ENCODE measurements at places on chromosomes 13 and 19.

DNA sequence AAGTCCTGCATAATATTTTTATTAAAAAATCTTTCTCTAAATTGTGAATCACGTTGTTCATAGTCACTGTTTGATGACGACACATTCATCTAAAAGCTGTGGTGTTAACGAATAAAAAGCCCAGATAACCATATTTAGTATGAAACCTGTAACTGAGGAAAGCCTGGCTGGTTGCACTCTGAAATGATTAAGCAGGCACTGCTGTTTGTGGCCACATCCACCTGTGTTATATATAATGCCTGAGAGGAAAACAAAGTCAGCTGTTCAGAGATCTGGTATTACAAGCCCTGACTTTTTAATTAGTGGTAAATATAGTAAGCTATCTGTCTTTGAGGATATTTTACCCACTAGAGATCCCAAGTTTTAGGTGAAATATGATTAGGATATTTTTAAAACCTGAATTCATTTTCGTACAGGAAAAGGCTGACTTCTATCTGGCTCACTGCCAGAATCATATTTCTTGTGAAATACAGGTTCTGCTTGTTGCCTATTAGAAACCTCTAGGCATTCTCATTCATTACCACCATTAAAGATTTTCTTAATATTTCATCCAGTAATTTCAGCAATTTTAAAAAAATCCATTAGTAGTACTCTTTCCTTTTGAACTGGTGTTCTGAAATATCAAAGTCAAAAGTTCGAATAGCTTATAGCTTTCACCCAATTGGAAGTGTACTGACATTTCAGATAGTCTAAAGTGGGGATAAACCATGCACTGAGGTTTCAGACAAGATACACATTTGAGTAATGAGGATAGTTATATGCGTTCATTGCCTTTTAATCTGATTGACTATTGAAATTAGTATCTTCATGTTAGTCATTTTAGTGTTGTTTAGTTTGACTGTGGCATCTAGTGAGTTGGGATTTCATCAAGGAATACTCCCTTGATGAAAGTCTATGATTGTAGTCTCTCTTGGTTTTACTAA, 79.7 kb downstream of the LMO7 start:
- DNase-seq, result no peak

- no peak for DNase-seq
These were observed 3.9 kb upstream of the PCDH17 start for GRCh38 chr13:57627663-57628062.

- DNase-seq, result no peak
These were observed 16.9 kb upstream of the ZNF254 start for GRCh38 chr19:24069905-24070657.

DNA sequence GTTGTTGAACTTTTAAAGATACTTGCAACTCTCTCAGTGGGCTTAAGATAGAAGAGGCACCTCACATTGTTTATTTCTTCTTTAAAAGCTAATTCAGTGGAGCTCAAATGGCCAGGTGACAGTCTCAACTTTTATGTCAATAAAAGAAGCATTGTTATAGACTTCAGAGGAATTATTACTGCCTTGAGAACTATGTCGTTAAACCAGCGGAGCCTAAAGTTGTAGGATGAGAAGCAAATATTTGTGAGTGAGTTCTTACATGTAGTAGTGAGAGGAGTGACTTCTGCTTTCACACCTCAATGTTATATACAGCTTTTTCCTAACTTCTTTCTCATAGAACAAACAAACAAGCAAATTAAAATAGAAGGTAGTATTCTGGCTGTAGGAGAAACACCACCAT, 31.2 kb upstream of the DGKH start:
- no peak for DNase-seq

GRCh38 chr13:26697069-26697955, 63.3 kb downstream of the GPR12 start:
- no peak for DNase-seq

GRCh38 chr13:51221674-51222036, 543 bp upstream of the FAM124A start:
- no peak for DNase-seq

GRCh38 chr19:39449116-39449797, 3.9 kb downstream of the SUPT5H start:
- no peak for DNase-seq

- DNase-seq, result no peak
These were observed 152.4 kb upstream of the TSHZ3 start for GRCh38 chr19:31501427-31502195.

GRCh38 chr19:12801466-12802266, at the start of the genes PRDX2 and THSD8:
Gene PRDX2 (minus strand): TSS chr19:12801800. CDS start chr19:12801261, 539 bp downstream.
Gene THSD8 (plus strand): TSS chr19:12802069. CDS start chr19:12802072, 3 bp downstream.
- no peak for DNase-seq

DNA sequence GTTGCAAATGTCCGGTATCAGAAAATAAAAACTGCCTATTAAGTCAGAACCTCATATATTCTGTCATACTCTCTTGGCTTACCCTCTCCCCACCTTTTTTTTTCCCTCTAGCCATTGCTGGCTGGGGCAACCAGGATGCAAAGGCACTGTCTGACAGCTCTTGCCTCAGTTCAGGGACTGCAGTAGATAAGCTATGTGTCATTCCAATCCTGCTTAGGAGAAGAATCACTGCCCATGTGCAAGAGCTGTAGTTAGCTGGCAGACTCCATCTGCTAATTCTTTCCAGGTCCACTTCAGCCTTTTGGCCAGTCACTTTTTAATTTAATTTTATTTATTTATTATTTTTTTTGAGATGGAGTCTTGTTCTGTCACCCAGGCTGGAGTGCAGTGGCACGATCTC, 895.6 kb upstream of the SLC10A2 start:
- no peak for DNase-seq

- no peak for DNase-seq
These were observed 116.9 kb downstream of the KCTD12 start for GRCh38 chr13:76769271-76769791.

DNA sequence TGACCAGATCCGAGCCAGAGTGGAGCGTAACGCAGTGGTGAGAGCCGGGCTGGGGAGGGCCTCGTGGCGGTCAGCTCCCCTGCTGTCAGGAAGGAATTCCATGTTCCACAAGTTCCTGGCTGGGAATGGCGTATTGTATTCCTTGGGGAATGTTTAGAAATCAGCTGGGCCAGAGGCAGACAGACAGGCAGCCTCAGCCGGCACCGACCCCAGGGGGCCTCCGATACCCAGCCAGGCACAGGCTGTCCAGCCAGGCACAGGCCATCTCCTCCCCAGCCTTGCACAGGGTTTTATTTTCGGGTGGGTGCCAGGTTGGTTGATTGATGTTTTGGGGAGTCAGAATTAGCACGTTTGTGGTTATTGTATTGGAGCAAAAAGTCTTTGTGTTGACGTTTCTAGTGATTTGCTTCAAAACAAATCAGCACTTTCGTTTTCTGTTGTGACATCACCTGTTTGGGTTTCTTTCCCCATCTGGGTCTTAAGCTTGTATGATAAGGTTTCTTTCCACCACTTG, 126.6 kb upstream of the MCF2L start:
- peak; percentile 28 for DNase-seq

- DNase-seq, result no peak
These were observed 185.3 kb upstream of the ARGLU1 start for GRCh38 chr13:106753251-106753650.

- no peak for DNase-seq
These were observed 251.4 kb downstream of the VWA8 start for GRCh38 chr13:41709511-41709910.

- DNase-seq, result no peak
These were observed 90.2 kb downstream of the ATP11A start for GRCh38 chr13:112779856-112780604.

DNA sequence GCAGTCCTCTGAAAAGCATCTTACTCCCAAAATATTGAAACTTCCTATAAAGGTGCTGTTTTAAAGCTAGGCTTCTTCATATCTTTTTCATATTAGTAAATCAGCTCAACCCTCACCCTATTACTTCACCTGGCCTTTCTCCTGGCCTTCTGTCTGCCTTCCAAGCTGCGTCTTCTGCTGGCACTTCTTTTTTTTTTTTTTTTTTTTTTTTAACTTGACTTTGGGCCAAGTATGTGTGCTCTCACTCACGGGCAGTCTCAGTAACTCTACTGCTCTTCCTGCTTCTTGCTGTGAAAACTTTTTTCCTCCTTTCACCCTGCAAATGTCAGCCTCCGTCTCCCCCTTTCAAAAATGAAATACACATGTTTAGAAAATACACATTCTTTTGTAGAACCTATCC, 41.2 kb upstream of the KCTD4 start:
- DNase-seq, result no peak

DNA sequence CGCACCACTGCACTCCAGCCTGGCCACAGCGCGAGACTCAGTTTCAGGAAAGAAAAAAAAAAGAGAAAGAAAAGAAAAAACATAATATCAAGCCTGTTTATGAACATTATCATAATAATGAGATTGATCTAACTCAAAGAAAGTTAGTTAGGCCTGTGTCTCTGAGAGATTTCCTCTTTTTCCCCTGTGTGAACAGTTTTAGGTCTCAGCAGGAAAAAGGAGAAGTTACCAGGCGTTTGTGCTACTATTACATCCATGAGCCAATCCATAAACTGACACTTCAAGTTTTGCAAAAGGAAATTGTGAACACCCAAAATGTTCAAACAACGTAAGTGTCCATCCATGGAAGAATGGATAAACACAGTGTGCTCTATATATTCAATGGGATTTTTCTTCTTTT, 3.8 kb downstream of the TARM1 start:
- no peak for DNase-seq

- no peak for DNase-seq
These were observed 18.5 kb upstream of the C19orf33 start for GRCh38 chr19:38285567-38285966.

DNA sequence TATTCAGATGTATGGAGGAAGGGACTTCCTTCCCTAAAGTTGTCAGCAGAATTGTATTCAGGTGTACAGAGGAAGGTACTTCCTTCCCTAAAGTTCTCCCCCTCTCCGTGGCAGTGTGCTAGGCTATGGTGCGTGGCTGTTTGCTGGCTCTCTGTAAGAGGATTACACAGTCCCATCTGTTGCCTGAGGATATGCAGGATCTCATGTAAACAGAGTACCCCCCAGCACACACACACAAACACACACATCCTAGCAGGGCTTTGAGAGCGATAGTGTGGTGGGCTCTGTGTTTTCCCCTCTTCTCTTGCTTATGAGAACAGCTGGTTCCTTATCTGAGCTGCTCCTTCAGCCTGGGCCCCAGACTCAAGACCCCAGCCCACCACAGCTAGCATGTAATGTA, 10.3 kb downstream of the NEK5 start:
- DNase-seq, result no peak

- DNase-seq, result no peak
These were observed at the start of gene CYP4F12 for GRCh38 chr19:15672580-15673175. Gene CYP4F12 (plus strand): TSS chr19:15673087. CDS start chr19:15673530, 443 bp downstream.

GRCh38 chr13:50894012-50894411, 15.6 kb upstream of the RNASEH2B start:
- no peak for DNase-seq

DNA sequence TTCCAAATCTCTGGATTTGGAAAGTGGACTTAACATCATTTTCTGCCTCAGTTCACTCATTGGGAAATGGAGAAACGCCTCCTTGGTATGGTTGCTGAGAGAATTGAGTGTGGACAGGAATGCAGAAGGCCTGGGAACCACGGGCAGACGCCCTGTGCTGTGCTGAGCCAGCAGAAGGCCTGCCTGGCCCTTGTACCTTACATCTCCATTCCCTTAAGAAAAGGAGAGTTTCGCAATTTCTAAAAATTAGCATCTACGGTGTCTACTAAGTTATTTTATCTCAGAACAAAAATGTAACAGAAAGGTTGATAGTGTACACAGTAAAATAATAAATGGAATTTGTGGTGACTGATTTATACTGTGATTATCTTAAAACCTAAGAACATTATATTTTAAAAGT, 78.7 kb downstream of the IPO5 start:
- no peak for DNase-seq

GRCh38 chr19:43751466-43752220, 3.1 kb downstream of the SMG9 start:
- DNase-seq, result no peak

DNA sequence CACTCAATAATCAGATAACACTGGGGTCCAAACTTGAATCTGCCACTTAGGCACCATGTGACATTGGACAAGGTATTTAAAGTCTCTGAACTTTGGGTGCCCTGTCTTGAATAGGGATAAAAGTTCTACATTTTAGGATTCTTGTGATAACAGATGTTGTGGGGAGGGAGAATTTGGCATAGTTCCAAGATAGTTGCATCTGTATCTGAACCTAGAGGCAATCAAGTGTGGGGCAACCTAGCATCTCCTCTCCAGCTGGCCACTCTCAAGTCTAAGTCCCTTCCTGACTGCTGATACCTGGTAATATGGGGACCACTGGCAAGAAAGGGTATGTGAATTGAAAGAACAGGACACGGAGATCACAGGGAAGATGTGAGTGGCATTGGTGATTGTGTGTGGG, 256.1 kb downstream of the FOXO1 start:
- DNase-seq, result no peak

GRCh38 chr13:65034266-65034665, 2195.9 kb downstream of the PCDH9 start:
- no peak for DNase-seq

GRCh38 chr19:8684001-8684902, 14.3 kb downstream of the ACTL9 start:
- no peak for DNase-seq

- DNase-seq, result no peak
These were observed 10.6 kb downstream of the FUT6 start for GRCh38 chr19:5828661-5829566.

DNA sequence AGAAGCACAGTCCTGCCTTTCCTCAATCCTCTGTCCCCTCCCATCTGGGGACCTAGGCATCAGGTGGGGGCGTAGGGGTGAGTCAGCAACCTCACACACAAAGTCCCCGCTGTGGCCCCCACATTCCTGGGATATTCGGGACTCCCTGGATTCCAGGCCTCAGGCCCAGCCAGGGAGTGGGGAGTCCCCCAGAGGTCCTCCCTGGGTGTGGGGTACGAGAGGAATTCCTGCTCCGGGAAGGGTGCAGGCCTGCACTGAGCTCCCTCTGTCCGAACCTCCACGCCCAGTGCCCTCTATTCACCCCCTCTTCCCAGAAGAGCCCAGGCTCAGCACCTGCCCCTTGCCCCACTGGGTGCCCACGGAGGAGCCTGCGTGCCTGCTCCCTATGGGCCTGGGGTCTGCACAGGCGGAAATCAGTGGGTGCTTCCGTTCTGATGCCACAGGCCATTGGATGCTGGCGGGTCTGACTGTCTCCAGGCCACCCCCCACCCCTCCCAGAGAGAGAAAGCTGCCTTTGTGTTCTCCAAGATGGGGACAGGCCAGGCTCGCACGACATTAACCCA, 3.4 kb downstream of the CADM4 start:
- DNase-seq, result no peak

- DNase-seq, result no peak
These were observed 20.7 kb upstream of the XPO4 start for GRCh38 chr13:20923272-20923671.

DNA sequence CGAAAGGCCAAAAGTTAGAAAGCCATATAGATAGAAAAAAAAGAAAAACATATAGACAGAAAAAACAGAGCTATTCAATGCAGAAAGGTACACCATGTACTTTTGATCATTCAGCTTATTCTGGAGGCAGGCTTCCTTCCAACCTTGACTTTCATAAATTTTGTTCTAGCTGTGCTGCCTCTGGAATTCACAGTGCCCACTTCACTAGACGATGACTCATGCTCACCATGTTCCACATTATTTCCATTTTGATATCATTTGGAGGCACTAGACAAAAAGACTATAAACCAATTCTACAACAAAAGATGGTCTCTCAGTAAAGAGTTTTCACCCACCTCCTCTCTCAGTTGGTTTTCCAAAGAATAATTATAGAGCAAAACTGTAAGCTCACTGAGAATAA, 229.0 kb upstream of the IPO5 start:
- DNase-seq, result no peak

GRCh38 chr13:94272038-94272437, 207.4 kb downstream of the DCT start:
- DNase-seq, result no peak

- DNase-seq, result peak; percentile 91
These were observed 811 bp upstream of the PRMT1 start for GRCh38 chr19:49676136-49676783.
